Ureter (tissue), 1 donor: ENCODE measurements at places on chromosomes 1 and 21. TPM values are rescaled to one million over a fixed set of nuclear protein-coding genes. Genes with fewer than 3 reads are reported as not detected.

Gene LPAR3
- 20.8 TPM for total RNA-seq

GRCh38 chr1:15245593-15246360, 1.2 kb upstream of the FHAD1 start:
- no peak for DNase-seq

- no peak for DNase-seq
Observed at GRCh38 chr1:201090541-201090940, 21.7 kb downstream of the CACNA1S start.

GRCh38 chr1:225498549-225499136, 70.8 kb upstream of the LBR start:
- no peak for DNase-seq

GRCh38 chr1:173056365-173056764, 5.6 kb upstream of the TNFSF18 start:
- no peak for DNase-seq

DNA sequence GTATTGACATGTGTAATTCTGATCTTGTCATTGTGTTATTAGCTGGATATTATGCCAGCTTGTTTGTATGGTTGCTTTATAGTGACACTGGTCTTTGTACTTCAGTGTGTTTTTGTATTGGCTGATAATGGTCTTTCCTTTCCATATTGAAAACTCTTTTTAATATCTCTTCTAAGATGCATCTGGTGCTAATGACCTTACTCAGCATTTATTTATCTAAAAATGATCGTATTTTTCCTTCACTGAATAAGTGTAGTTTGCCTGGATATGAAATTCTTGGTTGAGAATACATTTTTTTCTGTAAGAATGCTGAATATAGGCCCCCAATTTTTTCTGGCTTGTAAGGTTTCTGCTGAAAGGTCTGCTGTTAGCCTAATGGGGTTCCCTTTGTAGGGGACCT, 465.5 kb upstream of the TMPRSS15 start:
- no peak for DNase-seq

- DNase-seq: no peak
Observed at GRCh38 chr21:45877821-45878469, 103.6 kb upstream of the COL6A1 start.

- no peak for DNase-seq
Observed at GRCh38 chr21:22556829-22557228, 1558.6 kb downstream of the NCAM2 start.

DNA sequence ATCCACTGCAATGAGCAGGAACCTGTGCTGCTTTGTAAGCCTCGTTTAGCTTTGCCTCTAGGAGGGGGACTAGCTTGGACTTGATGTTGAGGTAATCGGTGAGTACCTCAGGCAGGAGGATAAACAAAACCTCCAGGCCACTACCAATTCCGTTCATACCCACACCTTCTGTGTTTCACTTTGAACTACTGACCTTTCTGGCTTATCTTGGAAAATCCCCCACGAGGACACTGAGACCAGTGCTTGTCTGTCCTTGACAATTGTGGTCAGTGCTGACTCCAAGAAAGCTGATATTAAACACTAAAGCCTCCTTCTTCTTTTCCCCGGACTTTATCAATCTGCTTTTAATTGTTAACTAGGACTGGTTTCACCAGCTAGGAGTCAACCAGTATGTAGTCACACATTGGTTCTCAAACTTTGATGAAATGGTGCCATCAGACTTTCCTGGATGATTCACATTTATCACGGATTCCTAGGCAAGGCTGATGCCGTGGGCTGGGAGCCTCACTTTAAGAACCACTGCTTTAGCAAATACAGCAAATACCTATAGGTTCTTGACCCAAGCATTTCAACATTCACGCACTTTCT, 52.7 kb downstream of the TGFB2 start:
- DNase-seq: no peak

- DNase-seq: peak; percentile 60
Observed at GRCh38 chr1:109901524-109902145, 9.0 kb upstream of the CSF1 start.

DNA sequence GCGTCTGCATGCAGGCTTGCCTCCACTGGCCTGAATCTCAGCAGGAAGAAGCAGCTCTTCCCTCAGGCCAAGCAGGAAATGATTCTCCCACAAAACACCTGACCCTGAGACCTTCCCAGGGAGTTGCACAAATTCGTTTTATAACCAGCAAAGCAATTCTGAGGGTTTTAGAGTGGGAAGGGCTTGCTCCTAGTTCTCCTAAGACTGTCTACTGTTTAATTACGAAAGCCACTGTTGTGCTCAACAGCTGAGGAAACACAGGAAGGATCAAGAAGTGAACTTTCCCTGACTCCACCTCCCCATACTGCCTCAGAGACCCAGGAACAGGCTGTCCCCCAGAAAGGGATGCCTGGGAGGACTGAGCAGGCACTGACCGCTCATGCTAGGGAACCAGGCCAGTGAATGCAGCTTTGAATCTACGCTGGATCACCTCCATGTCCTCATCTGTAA, 37.0 kb upstream of the PUM1 start:
- peak; percentile 48 for DNase-seq

- no peak for DNase-seq
Observed at GRCh38 chr1:182754543-182755314, 34.8 kb upstream of the NPL start.

GRCh38 chr1:109112056-109112651, 1.8 kb upstream of the ELAPOR1 start:
- DNase-seq: no peak
